SJSA1 (cell line): ENCODE measurements at places on chromosomes 13 and 19. TPM values are rescaled to one million over a fixed set of nuclear protein-coding genes. Genes with fewer than 3 reads are reported as not detected.

NEK5 gene
- total RNA-seq, result not detected in 2 replicates

CPB2 gene
- not detected in 2 replicates for total RNA-seq

DCT gene
- total RNA-seq, result not detected in 2 replicates

ADAT3 gene
- 2.4 and 9.1 TPM in 2 replicates for total RNA-seq

SLC6A16 gene
- not detected in 2 replicates for total RNA-seq

MAG gene
- 0.50 TPM in 1 of 2 replicates, not detected in the other for total RNA-seq

CABP5 gene
- total RNA-seq, result not detected in 2 replicates
